Hematopoietic multipotent progenitor cell treated with erythropoietin and hydrocortisone succinate and interleukin-3 and kit ligand, for 8 days (in vitro differentiated cells): ENCODE measurements at places on chromosomes 3 and 15.

DNA sequence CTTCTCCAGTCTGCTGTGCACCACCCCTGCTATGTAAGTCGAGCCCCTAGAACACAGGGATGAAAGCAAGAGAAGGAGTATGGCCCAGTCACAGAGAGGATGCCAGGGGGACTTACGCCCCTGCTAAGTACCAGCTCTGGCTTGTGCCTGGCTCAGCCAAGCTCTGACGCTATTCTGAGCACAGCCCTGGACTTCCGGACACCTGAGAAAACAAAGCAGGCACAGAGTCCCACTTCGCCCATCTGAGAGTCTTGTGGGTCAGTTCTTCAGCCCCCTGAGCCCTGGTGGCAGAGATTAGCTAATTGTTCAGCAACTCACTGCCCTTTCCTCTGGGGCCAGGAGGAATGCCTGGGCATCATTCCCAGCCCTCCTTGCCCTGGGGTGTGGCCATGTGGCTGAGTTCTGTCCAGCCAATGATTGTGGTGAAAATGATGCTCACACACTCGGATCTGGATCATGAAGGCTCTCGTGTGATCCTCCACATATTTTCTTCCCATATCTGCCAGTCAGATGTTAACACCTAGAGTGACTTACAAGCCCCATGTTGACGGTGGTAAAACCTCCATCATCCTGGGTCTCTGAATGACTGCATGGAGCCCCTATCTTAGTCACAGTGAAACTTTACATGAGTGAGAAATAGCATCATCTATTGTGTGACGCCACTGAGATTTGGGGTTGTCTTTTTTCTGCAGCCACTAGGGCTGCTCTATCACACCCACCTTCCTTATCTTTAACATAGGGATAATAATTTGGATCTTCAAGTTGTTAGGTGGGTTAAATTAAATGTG, 105.7 kb downstream of the TPRA1 start:
- DNase-seq: no peak

GRCh38 chr3:153680526-153680925, 440.7 kb upstream of the ARHGEF26 start:
- no peak for DNase-seq

DNA sequence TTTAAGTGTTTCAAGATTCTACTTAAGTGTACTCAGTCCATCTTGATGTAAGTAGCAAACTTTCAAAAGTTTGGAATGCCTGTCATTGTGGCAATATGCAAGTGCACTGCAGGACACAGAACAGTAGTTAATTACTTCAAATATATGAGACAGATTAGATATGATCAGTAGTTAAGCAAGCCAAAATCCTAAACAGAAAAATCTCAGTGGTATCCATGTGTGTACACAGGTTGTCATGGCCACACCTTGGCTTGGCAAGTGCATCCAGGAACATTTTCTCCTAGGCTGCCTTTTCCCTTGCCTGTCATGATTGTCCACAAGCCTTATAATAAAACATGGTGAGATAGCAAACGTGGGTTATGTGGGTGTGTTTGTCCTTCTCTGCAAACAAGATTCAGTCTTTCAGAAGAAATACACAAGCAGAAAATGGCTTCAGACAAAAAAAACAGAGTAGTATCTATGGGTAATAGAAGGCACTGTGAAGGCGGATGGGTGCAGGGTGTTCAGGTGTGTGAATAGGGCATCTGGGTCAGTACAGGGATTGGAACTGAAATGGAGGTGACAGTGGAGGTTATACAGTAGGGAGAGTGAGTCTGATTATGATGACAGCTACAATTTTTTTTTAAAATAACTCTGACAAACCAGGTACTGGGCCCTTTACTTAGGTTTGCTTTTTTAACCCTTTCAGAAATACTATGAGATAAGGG, 229.0 kb upstream of the LRIG1 start:
- DNase-seq: no peak

DNA sequence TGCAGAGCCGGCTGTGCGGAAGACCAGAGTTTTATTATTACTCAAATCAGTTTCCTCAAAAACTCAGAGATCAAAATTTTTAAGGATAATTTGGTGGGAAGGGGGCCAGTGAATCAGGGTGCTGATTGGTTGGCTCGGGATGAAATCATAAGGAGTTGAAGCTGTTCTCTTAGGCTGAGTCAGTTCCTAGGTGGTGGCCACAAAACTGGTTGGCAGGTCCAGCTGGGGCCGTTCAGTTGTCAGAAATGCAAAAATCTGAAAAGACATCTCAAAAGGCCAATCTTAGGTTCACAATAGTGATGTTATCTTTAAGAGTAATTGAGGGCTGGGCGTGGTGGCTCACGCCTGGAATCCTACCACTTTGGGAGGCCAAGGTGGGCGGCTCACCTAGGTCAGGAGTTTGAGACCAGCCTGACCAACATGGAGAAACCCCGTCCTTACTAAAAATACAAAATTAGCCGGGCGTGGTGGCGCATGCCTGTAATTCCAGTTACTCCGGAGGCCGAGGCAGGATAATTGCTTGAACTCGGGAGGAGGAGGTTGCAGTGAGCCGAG, 2.3 kb upstream of the ZNF589 start:
- DNase-seq: no peak

- DNase-seq: no peak
Observed at GRCh38 chr3:128617270-128617556, 33.4 kb downstream of the RPN1 start.
